ENCODE measurements at places on chromosomes 2 and 18.

DNA sequence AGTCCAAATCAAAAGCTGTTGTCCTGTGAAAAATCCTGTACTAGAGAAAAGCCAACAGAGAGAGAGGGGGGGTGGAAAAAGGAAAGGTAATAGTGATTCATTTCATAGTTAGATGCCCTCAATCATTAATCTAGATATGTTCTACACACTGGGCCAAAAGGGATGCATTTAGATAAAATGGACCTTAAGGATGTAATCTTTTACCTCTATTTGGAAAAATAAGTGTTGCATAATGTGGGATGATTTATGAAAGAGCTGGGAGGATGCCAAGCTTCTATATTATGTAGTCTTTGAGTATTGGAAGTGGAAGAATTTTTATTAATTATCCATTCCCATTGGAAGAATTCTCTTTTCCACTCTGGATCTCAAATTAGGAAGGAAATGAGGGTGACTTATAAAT lies 480.5 kb upstream of the ZEB2 start:
- no peak for DNase-seq

- no peak for DNase-seq
Observed at GRCh38 chr2:98063291-98063854, 23.6 kb upstream of the VWA3B start.

GRCh38 chr2:69020496-69021426 lies 7.8 kb downstream of the ANTXR1 start:
- no peak for DNase-seq

DNA sequence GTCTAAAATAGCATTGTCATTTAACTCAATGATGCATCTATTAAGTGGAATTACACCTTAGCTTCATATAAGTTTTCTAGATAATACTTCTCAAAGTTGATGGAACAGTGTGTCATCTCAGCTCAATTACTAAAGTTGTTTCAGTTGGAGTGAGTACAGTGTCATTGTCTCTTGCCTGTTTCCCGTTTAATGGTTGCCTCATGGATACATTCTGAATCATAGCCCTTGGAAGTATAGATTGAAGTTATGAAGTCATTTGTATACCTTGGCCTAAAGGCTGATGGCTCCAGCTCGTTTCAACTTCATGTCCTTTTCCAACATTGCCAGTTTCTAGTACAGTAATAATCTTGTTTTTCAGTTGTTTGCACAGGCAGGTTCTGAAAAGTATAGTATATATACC lies 130.5 kb upstream of the NOSTRIN start:
- DNase-seq = no peak

DNA sequence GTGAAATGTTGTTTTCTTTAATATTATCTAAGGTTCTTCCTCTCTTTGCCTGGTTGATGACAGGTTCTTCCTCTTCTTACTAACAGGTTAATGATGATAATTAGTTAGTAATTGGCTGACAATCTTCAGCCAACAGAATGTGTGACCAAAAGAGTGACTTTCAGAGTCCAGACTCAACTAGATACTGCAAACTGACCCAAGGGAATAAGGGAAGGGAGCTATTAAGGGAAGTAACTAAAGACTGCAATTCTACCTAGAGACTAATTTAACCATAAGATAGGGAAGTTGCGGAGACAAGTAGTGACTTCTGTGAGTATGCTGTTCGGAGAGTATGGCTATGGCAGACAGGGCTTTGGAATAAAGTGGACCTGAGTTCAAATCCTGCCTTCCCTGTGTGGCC lies 127.3 kb upstream of the TACR1 start:
- DNase-seq = no peak

- DNase-seq = no peak
Observed at GRCh38 chr2:1781291-1782080, 37.2 kb upstream of the PXDN start.

GRCh38 chr18:45137087-45137419 lies 456.4 kb downstream of the SETBP1 start:
- DNase-seq = no peak

GRCh38 chr18:62279561-62279960 lies 45.5 kb upstream of the TNFRSF11A start:
- DNase-seq = no peak

DNA sequence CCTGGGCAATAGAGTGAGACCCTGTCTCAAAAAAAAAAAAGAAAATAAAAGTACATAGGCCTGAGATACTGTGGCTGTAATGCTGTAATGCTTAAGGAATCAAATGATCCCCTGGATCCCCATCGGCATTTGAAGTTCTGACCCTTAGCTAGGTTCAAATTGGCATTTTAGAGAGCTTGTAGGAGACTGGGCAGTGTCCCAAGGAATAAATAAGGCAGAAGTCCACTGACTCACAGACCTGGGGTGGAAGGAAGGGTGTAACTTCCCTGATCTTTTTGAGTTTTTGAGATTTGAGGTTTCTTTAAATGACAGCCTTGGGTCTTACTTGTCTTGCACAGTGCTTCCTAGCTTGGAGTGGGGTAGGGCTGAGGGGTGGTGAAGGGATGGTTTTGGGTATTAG lies 553.7 kb downstream of the SLC4A3 start:
- no peak for DNase-seq

DNA sequence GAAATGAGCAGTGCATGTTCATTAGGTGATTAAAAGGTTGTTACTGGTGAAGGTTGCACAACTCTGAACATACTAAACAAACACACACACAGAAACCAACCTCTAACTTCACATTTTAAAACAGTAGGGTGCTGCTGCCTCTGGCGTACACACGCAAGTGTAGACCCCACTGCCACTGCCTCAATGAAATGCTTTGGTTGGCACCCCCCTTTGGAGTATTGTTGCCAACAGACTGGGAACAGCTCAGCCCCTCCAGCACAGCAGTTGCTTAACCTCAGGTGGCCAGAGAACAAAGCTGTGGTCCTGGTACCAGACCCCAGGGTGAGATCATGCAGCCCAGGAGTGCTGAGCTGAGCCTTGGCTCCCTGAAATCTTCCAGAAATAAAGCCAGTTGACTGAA lies 138.6 kb downstream of the TMEM18 start:
- no peak for DNase-seq

- no peak for DNase-seq
Observed at GRCh38 chr2:172893111-172893510, 157.5 kb downstream of the RAPGEF4 start.

GRCh38 chr2:73448856-73449255 lies 63.2 kb downstream of the ALMS1 start:
- no peak for DNase-seq

GRCh38 chr18:62396967-62397366 lies 71.9 kb downstream of the TNFRSF11A start:
- no peak for DNase-seq

GRCh38 chr2:48747319-48747718 lies 8.2 kb downstream of the LHCGR start:
- no peak for DNase-seq

- DNase-seq = no peak
Observed at GRCh38 chr2:10875126-10875525, 36.6 kb upstream of the KCNF1 start.

GRCh38 chr2:18536100-18536499 lies 24.4 kb downstream of the RDH14 start:
- DNase-seq = no peak

- DNase-seq = peak; percentile 57
Observed at GRCh38 chr18:31274931-31275330, 43.0 kb upstream of the DSG1 start.

GRCh38 chr2:33370636-33371265 lies 105.7 kb upstream of the RASGRP3 start:
- DNase-seq = no peak

DNA sequence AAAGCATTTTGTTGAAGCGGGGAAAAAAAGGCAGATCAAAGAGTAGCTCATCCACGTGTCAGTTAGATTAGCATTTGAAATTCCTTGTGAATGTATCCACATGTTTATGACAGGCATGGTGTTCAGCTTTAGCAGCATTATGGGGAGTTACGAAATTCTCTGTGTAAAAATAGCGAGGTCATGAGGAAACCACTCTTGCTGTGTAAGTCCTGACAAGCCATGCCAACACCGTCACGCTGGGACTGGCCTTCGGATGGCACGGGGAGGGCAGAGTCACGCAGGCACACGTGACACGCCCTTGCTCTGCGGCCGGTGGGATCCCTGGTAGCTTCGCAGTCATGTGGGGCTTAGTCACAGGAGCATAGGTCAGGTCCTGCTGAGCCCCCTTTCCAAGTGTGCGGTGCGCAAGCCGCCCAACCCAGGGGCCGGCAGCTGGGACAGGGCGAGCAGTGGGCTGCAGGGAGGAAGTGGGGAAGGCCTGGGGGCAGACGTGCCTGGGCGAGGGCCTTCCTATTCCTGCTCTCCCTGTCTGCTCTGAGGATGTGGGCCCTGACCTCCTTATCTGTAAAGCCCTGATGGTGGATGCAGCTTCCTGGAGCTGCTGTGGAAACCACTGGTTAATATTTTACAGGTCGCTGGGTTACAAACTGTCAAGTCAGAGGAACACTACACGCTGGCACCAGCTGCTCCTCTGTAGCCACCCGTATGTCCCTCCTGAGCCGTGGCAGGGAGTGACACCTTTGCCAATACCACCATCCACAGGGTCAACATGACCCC lies 18.0 kb downstream of the MBP start:
- DNase-seq = peak; percentile 99

DNA sequence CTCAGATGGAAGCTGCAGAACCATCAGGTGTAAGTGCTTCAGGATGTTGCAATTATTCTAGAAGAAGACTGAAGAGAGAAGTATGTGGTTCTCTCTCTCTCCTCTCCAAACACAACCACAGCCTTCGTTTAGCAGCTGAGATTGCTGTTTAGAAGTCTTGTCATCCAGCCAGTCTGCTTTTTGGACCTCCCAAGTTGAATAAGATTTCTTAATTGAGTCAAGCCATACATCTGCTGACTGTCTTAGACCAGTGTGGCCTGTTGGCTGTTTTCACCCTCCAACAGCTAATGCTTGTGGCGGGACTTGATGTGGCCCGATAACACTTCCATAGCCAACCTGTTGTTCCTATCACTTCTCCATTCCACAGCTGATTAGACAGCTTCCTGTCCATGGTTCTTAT lies 91.3 kb upstream of the TMEM17 start:
- no peak for DNase-seq

- DNase-seq = no peak
Observed at GRCh38 chr2:133417415-133417814, 150.8 kb downstream of the NCKAP5 start.

GRCh38 chr2:216195565-216196029 lies 86.4 kb downstream of the XRCC5 start:
- DNase-seq = peak; percentile 33

DNA sequence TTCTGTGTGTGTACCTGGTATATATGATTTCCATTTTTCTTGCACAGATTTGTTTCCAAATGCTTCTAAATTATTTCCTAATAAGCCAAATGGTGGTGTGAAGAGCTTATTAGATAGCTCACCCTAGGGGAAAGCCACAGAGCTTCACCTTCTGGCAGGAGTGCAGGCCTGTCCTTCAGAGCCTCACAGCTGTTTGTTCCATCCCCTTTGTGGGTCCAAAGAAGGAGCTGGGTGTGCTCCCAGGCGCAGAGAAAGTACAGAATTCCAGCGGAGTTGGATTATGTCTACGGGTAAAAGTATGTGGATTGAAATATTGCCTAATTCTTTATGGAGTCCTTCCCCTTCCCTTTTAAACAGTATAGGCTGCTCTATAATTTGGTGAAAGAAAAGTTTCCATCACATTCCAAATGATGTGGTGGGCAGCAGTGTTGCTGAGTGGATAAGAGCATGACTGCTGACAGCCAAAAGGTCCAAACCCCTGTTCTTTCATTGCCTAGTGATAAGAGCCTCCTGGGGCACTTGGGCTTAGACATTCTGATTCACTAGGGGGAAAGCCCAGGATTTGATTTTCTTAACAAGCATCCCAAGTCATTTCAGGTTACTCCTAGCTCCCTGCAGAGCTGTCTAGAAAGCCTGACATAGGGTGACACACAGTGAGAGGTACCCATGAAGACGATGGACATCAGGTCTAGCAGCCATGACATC lies 86.6 kb downstream of the WDSUB1 start:
- no peak for DNase-seq

- peak; percentile 72 for DNase-seq
Observed at GRCh38 chr2:240205348-240205747, 64.9 kb upstream of the OTOS start.

Measured in keratinocyte (primary cell).